Stimulated activated CD4-positive, alpha-beta T cell treated with anti-CD3 and anti-CD28 coated beads, Interleukin-1b, Interleukin-23, amount 100 ng/mL, for 1 hour (primary cell): ENCODE measurements at places on chromosomes 11 and 22.

GRCh38 chr11:72789493-72790131 lies 4.2 kb downstream of the STARD10 start:
- DNase-seq: no peak

GRCh38 chr11:36557991-36558390 lies 9.8 kb upstream of the RAG1 start:
- no peak for DNase-seq

GRCh38 chr11:75267171-75267970 lies 26.8 kb downstream of the TPBGL start:
- DNase-seq: no peak

DNA sequence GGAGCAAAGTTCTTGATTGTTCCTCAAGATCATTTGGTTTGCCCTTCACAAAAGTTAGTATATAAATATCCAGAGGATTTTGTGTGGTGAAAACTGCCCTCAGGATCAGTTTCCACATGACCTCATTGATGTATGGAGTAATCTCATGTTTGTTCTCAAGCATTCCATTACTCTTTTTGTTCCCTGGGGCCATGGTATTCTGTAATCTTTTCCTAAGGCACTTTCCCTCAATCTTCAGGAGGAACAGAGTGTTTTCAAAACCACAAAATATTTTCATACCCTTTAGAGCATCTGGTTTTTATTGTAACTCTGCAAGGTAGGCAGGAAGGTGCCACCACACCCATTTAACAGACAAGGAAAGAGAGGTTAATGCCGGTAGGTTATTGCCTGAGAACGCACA lies 99.6 kb downstream of the FAM181B start:
- DNase-seq: no peak

DNA sequence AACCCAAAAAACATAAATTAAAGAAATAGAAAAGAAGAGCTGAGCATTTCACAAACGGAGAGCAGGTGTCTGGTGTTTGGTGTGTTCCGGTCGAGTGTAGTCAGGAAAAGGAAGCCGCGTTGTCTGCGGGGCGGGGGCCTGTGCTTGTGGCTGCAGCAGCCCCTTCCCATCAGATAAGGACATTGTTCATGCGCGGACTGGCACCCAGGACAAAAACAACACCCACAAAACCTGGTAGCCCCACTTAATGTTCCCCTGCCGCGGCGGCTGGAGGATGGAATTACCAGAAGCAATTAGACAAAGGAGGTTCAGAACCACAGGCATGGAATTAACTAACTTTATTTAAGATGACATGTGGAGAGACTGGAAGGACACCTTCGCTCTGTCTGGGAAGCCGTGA lies 29.9 kb downstream of the KRTAP5-5 start:
- no peak for DNase-seq

DNA sequence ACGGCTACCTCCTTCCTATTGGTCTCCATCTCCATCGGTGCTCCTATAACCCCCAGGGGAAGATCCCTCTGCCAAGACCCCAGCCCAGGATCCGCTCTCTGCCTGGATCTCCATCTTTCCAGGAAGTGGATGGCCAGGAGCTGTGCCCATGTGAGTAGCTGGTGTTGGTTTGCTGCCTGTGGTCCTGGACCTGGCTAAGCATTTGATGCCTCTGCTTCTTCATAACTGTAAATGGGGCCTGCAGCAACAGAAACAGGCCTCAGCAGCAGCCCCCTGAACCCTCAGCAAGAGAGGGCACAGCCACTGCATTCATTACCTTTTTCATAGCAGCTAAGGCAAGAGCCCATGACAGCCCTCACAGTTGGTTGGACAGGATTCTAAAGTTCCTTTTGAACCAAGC lies 26.6 kb upstream of the CSNK2A3 start:
- no peak for DNase-seq

- no peak for DNase-seq
Observed at GRCh38 chr22:28231441-28231840, 312.4 kb upstream of the PITPNB start.

DNA sequence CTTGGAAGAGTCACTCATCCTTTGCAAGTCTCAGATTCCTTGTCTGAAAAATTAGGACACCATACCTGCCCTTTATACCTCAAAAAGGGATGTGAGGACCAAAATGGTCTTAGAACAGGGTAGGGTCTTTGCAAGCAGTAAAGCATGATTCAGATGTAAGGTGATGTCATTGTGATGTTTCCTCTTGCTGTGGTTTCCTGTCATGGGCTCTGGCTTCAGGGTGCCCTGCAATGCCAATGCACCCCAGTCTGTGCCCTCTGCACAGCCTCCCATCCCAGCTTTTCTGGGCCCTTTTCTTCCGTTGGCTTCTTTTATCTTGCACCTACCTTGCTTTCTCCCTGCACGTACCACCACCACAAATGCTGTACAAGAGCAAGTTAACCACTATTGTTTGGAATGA lies 87.8 kb upstream of the NNMT start:
- DNase-seq: no peak

- no peak for DNase-seq
Observed at GRCh38 chr11:44258190-44258489, 51.8 kb downstream of the ALX4 start.

GRCh38 chr22:38824585-38824984 lies 19.2 kb downstream of the NPTXR start:
- DNase-seq: no peak

- DNase-seq: no peak
Observed at GRCh38 chr11:107824668-107825369, 33.8 kb downstream of the SLC35F2 start.

GRCh38 chr22:29359469-29359868 lies 28.9 kb downstream of the AP1B1 start:
- DNase-seq: no peak

DNA sequence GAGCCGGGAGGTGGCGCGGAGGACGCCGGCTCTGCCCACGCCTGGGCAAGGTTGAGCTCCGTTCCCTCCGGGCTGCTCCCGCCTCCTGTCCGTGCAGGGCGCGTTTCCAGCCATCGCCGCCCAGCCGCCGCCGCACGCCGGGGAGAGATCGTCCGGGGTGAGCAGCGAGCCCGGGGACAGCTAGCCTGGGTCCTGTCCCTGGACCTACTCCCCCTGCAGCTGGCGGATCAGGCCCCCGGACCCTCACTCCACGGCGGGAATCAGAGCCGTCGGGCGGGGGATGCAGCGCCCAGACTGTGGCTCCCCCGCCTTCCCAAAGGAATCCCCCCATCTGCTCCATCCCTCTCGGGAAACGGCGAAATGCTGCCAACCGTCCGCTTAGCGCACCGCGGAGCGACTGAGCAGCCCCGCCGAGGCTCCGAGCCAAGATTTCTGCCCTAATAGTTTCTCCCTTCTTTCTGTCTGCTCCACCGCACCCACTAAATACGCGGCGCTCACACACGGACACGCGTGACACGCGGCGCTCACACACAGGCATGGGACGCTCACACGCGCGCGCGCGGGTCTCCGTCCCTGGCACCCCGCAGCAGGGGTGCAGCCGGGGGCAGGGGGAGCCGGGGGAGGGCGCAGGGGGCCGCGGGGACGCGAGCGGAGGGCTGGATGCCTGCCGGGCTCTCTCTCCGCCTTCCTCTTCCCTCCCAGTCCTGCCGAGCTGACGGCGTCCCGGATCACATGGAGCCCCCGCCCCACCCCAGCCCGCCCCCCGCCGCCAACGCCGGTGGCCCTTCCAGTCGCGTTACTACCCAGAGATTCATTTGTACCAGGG lies at the start of gene KCNJ5:
TSS of gene KCNJ5 (plus strand) at position 814 of the 826 bp plus-strand sequence. CDS start 19,918 bp downstream, outside the sequence.
- DNase-seq: no peak

DNA sequence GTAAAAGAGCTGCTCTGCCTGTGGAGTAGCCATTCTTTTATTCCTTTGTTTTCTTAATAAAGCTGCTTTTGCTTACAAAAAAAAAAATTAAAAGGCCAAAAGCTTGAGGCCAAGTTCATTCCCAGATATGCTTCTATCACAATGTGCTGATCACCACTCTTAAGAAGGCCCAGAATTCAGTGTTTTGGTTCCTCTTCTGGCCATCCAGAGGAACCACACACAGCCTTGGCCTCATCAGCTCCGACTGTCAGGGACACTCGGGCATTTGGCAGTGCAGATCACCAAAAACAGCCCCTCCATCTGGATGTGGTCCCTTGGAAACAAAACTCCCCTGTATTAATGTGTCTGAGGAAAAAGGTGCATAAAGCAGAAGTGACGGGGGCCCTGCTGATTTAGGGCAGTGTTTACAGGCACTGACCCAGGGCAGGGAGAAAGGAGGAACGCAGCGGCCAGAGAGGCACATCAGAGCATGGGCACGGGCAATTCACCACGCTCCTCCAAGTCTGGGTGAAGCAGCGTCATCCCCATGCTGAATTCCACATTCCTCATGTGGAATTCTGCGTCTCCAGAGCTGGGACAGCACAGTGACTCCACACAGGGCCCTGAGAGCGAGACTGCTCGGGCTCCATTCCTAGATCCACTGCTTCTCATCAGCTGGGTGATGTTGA lies 17.7 kb downstream of the POLDIP3 start:
- no peak for DNase-seq
